ENCODE measurements at places on chromosomes 16 and 17.

DNA sequence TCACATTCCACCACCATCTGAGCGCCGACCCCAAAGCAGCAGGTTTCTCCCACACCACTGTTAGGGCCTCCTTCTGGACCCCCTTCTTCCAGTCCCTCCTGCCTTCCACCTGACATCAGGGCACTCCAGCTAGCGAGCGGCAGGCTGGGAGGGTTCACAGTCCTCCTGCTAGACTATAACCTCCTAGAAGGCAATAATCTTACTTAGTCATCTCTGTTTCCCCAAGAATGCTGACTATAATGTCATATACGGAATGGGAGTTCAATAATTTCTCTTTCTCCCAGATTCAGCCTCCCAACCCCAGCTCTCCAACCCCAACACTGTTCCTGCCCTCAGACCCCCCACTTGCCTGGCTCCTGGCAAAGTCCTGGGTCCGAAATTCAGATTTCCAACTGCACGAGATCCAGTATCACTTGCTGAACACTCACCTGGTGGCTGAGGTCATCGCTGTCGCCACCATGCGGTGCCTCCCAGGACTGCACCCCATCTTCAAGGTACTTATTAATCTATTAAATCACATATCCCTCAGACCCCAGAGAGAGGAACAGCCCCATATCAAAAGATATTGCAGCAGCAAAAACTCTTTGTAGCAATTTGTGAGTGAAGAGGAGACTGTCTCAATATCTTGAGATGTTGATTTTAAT, 5.6 kb downstream of the ALOX12 start:
- no peak for DNase-seq

DNA sequence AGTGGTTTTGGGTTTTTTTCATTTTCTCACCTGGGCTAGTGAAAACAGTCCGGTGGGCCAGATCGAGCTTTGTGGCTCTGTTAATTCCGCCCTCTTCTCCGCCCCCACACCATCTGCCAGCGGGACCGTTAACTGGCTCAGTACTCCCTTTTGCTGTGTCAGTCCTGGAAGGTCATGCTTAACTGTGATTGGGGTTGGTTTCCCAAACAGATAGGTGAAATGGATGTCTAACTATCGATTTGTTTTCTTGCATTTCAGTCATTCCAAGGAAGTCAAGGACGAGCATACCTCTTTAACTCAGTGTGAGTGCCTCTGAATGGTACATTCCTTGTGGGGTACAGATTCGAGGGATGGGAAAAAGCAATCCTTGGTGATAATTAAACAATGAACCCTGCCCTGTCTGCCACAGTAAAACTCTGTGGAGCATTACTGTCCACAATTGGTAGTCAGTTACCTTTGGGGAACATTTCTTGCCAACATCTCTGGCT, 56.7 kb downstream of the YPEL2 start:
- DNase-seq = no peak

- no peak for DNase-seq
Measured at GRCh38 chr17:58541249-58541648, 26.8 kb upstream of the MTMR4 start.

DNA sequence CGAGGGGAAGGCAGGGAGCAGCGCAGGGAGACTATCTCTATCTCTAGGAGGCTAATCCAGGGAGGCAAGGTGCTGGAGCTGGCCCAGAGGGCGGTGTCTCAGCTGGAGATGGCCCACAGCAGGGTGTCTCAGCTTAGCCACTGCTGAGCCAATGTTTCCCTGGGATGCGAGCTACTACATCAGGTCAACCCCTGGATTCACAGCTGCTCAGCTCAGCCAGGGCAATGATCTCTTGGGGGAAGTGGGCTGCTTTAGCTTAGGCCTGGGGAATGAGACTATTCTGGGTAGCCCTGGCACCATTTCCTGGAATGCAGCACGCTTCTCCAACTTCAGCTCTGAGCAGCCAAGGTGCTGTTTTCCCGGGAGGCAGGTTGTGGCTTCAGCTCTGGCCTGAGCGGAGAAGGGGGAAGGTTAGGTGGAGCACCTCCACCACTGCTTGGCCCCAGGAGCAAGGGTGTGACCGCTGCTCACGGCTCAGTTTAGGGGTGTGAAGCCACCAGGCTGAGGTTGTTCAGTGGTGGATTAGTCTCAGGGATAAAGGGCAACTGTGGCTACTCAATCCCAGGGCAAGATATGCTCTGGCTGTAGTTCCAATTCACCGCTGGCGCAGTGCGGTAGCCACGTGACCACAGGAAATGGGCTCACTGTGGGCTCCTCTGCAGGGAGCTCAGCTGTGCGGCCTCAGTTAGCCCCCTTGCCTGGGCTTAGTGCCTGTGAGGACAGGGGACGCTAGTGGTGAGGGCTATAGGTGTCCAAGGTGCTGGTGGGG, 5.2 kb upstream of the PRSS21 start:
- DNase-seq = no peak

DNA sequence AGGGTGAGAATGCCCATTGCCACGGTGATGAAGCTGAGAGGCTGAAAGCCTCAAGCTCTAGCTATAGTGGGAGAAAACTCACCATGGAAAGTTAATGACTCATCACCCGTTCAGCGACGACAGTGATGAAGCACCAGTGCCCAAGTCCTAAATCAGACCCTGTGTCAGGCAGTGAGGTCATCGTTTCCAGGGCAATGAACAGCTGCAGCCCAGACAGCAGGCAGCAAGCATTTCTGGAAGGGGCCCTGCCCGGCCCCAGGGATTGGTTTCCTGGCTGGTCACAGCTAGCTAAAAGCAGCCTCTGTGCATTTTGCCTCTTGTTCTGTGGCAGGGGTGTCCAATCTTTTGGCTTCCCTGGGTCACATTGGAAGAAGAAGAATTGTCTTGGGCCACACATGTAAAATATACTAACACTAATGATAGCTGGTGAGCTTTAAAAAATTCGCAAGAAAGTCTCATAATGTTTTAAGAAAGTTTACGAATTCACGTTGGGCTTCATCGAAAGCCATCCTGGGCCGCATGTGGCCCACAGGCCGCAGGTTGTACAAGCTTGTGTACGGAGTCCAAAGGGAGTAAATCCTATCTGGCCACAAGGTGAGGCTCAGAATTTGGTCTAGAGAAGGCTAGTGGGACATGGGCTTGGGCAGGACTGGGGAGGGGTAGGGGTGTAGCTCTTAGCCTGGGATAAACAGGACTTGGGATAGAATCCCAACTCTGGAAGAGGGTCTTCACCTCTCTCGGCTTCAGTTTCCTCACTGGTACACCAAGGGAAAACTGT, 40.6 kb downstream of the MIS12 start:
- DNase-seq = no peak

DNA sequence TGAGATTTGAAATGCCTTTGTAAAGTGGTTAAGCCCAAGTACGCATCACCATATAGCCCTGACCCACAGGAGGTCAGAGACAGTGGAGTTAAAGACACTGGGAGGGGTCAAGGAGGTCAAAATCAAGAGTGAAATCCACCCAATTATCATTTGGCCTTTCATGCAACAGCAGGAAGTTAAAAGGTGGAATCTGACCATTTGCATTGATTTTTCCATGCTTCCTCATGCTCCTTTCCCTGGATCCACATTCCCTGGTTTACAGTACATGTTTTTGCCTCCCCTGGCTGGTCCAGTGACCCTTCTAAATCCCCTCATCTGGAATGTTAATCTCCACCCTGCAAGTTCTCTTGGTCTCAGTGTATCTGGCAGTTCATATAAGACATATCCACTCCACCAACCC, 36.6 kb upstream of the TOM1L1 start:
- no peak for DNase-seq

- DNase-seq = no peak
Measured at GRCh38 chr16:10765772-10766171, 22.1 kb downstream of the NUBP1 start.

GRCh38 chr17:46878055-46878454, 26.7 kb downstream of the WNT9B start:
- DNase-seq = no peak

GRCh38 chr17:80220054-80220735, at the start of the genes SGSH and SLC26A11:
SGSH (minus strand) TSS chr17:80220333; CDS start chr17:80220313, 20 bp downstream.
SLC26A11 (plus strand) TSS chr17:80220427; CDS start chr17:80221561, 1,134 bp downstream.
- peak; percentile 75 for DNase-seq

DNA sequence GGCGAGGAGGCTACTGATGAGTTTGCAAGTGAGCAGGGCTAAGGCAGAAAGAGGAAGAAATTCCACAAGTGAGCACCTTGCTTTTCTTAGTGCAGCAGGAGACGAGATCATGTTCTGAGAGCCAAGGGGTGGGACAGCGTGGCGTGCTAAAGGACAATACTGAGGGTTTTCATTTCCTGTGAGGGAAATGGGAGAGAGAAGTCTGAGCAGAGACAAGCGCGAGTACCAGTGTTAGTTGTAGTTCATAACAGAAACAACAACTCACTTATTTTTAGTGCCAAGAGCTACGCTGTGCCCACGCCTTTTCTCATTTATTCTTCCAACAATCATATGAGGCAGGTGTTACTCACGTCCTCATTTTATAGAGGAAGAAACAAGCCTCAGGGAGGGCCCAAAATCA, 2.3 kb downstream of the SPACA3 start:
- DNase-seq = no peak

- no peak for DNase-seq
Measured at GRCh38 chr17:47288531-47289116, 35.0 kb downstream of the ITGB3 start.

- no peak for DNase-seq
Measured at GRCh38 chr17:59093702-59094231, 12.9 kb downstream of the TRIM37 start.

DNA sequence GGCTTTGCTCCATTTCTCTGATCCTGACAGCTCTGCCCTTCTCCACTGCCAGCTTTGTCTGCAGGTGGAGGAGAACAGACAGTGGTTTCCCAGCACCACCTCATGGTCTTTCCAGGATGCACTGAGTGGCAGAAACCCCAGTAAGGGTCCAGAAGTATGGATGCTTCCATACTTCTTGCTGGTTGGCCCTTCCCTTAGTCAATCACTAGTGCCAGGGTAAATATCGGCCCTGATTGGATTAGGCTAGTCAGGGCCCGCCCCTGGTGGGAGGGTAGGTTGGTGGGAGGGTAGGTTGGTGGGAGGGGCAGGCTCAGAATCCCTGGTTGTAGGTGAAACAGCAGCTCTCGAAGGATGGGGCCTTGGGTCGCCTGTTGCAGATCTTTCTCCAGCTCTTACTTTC, 10.2 kb downstream of the RNF213 start:
- DNase-seq = no peak

- no peak for DNase-seq
Measured at GRCh38 chr17:1639549-1640180, 5.9 kb downstream of the SCARF1 start.

- no peak for DNase-seq
Measured at GRCh38 chr17:70370816-70371215, 201.5 kb downstream of the KCNJ2 start.

DNA sequence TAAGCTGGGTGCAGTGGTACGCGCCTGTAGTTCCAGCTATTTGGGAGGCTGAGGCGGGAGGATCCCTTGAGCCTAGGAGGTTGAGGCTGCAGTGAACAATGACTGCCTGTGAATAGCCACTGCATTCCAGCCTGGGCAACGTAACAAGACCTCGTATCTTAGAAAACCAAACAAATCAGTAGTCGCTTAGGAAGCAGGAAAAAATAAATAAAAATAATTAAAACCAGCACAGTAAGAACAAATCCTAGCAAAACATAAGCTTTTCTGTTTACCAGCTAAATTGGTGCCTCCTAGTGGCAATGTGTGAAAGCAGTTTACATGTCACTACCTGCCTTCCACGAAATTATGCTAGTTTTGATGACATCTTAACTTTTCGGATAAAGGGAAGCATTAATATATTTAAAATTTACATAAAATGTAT, 1.3 kb downstream of the ARMC5 start:
- DNase-seq = no peak

DNA sequence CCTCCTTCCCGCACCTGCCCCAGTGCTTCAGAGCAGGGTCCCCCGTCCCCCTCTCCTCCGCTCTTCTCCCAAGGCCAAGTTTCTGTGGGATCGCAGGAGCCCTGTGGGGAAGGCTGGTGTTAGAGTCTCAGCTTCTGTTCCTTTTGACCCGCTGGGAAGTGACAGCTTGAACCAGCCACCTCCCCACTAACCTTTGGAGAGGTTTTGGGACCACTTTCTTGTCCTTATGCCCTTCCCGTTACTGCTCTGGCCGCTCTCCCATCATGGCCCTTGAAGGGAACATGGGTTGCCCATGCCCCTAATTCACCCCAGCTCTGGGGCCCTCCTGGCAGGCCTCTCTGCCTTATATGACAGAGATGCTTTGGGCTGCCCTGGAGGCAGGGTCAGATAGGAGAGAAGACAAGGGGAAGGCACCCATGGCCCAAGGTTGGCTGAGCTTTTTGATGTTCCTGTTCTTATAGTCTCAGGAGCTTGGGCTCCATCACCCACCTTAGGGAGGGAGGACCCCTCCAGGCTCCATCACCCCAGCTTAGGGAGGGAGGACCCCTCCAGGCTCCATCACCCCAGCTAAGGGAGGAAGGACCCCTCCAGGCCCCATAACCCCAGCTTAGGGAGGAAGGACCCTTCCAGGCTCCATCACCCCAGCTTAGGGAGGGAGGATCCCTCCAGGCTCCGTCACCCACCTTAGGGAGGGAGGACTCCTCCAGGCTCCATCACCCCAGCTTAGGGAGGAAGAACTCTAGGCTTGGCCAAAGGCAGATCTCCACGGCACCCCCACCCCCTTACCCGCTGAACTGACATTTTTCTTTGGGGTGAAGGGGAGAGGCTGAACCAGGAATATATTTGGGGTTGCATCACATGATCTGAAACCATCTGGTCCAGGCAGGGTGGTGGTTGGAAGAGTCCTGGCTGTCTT, 45.0 kb downstream of the NT5M start:
- DNase-seq = no peak

GRCh38 chr17:1156864-1157263, 22.9 kb downstream of the ABR start:
- DNase-seq = no peak

- no peak for DNase-seq
Measured at GRCh38 chr16:17128791-17129190, 342.0 kb downstream of the XYLT1 start.

DNA sequence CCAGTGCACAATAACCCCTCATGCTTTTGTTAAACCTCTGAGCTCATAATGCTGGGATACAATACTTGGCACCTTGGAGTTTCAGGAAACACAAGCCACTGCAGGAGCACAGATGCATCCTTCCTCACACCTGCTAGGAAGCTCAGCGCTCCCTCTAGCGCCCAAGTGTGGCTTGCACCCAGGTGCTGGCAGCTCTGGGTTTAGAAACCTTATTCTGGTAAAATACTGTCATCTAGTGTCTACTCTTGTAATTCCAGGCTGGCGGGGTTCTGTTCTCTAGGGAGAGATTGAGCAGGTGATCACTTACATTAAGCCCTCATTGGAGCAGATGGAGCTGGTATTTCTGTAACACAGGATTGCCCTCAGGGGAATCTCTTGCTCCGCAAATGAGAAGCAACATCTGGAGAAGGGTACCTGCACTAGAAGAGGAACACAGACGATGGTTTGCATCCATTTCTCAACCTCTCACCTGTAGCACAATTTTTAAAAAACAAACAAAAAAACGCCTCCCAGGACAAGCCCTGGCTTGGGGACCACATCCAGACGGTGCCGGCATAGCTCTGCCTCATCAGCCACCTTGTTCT, 1.5 kb downstream of the CCL1 start:
- peak; percentile 4 for DNase-seq

- DNase-seq = no peak
Measured at GRCh38 chr17:915538-916201, 63.9 kb downstream of the NXN start.

GRCh38 chr16:19366391-19366790, 51.3 kb upstream of the TMC5 start:
- DNase-seq = no peak

- DNase-seq = no peak
Measured at GRCh38 chr16:4556112-4556511, at the start of gene C16orf96. C16orf96 (plus strand) TSS chr16:4556340; CDS start chr16:4556490, 150 bp downstream.

All from NCI-H510A (cell line).